CD4-positive, alpha-beta memory T cell (primary cell): ENCODE measurements at places on chromosomes 13 and 19. TPM values are rescaled to one million over a fixed set of nuclear protein-coding genes. Genes with fewer than 3 reads are reported as not detected.

GRCh38 chr13:38564256-38565150 is 122.4 kb upstream of the FREM2 start:
- no peak for DNase-seq

GRCh38 chr19:14544977-14545715 is 15.8 kb downstream of the TECR start:
- no peak for DNase-seq

DNA sequence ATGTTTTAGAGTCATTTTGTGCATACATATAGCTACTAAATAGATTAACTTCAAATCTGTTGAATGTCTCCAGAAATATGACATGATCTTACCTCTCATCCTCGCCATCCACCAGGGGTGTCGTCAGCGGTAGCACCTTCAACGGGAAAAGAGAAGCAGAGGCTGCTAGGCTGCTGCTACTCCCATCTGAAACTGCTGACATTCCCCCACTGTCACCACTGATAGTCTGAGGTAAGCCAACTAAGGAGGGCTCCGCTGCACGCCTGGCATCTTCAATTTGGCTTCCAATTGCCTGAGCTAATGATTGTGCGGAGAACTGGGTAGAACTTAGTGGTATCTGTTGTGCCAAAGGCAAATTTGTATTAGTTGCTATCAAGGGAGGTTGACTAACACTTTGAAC is 3.1 kb downstream of the TSC22D1 start:
- DNase-seq = no peak

DNA sequence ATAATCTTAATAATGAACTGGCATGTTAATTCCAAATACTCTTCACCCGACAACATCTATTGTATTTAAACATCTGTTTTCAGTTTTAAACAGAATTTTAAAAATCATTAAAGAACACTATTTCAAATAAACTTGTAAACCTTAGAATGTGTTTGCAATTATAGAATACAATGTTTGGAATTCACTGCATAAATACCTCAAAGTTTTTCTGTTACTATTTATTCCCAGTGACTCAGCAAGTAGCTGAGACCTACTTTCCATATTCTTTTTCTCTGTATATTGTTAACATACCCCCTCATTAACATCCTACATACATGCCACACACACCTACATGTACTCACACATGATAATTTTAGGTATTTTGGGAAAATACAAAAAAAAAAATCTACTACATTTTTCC is 1134.3 kb downstream of the SLITRK1 start:
- DNase-seq = no peak

The AMER2 gene
- not detected for total RNA-seq
